ENCODE measurements at places on chromosomes 3 and 15. TPM values are rescaled to one million over a fixed set of nuclear protein-coding genes. Genes with fewer than 3 reads are reported as not detected.

DNA sequence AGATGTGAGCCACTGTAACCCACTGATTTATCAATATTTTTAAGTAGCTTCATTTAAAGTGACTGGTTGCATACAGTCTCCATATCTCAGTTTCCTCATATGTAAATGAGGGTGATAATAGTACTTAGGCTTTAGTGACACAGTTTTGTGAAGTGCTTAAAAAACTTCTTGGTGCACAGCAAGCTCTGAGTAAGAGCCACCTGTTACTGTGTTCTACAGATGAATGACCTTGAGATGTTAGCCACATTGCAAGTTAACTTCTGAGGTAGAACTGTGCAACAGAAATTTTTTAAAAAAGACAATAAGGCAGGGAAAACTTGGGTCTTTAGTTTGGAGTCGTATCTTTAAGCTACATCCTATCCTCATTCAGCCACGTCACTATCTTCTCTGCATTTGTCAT, 43.1 kb downstream of the PCCB start:
- H3K4me1 ChIP-seq: no peaks in the 10 kb centered on the region
- H3K27me3 ChIP-seq: no peaks in the 10 kb centered on the region
- H3K27ac ChIP-seq: no peak overlapping the region
- DNase-seq: no peak
- H3K4me3 ChIP-seq: no peak overlapping the region
- peaks cover 22% of the 10 kb centered on the region for H3K36me3 ChIP-seq

GRCh38 chr3:89212619-89213018, 105.2 kb downstream of the EPHA3 start:
- no peak for DNase-seq
- H3K27ac ChIP-seq: no peak overlapping the region
- no peaks in the 10 kb centered on the region for H3K36me3 ChIP-seq

GRCh38 chr3:175608356-175608755, 749.2 kb downstream of the NAALADL2 start:
- no peaks in the 10 kb centered on the region for H3K36me3 ChIP-seq
- no peaks in the 10 kb centered on the region for H3K27me3 ChIP-seq
- no peaks in the 10 kb centered on the region for H3K4me1 ChIP-seq
- DNase-seq: no peak
- no peak overlapping the region for H3K4me3 ChIP-seq

Gene MAPK6
- 49.4 TPM for total RNA-seq

Gene PTX3
- total RNA-seq: 0.20 TPM

GRCh38 chr3:4523710-4524698, 30.9 kb downstream of the ITPR1 start:
- no peak overlapping the region for H3K27ac ChIP-seq
- H3K36me3 ChIP-seq: peaks cover 18% of the 10 kb centered on the region
- DNase-seq: no peak
- H3K4me1 ChIP-seq: peaks cover 6% of the 10 kb centered on the region
- no peaks in the 10 kb centered on the region for H3K27me3 ChIP-seq
- no peak overlapping the region for H3K4me3 ChIP-seq

Gene PPARG
- total RNA-seq: 0.64 TPM

- no peak overlapping the region for H3K27ac ChIP-seq
- no peak overlapping the region for H3K4me3 ChIP-seq
- DNase-seq: no peak
- H3K36me3 ChIP-seq: peaks cover 13% of the 10 kb centered on the region
Observed at GRCh38 chr3:17399586-17399985, 342.8 kb downstream of the TBC1D5 start.

GRCh38 chr15:64051093-64051402, 4.8 kb upstream of the DAPK2 start:
- H3K27me3 ChIP-seq: peaks cover 10% of the 10 kb centered on the region
- no peak overlapping the region for H3K27ac ChIP-seq
- H3K4me1 ChIP-seq: peaks cover 6% of the 10 kb centered on the region
- no peak overlapping the region for H3K4me3 ChIP-seq
- no peaks in the 10 kb centered on the region for H3K36me3 ChIP-seq
- DNase-seq: no peak

GRCh38 chr15:27428151-27428550, 457.2 kb downstream of the GABRG3 start:
- H3K4me1 ChIP-seq: no peaks in the 10 kb centered on the region
- no peak for DNase-seq
- no peaks in the 10 kb centered on the region for H3K27me3 ChIP-seq
- no peaks in the 10 kb centered on the region for H3K36me3 ChIP-seq
- no peak overlapping the region for H3K4me3 ChIP-seq

DNA sequence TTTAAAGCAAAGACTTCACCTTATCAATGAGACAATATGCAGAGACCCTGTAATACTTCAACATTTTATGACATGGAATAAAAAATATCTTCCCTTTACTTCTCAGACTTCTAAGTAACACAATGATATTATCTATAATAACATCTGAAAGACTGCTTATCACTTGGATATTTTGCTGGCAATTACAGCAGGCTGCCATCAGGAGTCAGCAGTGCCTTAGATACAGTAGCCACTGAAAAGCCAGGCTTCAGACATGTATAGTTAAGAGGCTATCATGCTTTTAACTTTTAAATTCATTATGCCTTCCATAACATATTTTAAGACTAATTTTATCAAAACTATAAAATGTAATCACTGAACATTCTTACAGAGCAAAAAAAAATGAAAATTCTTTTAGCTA, 227.5 kb downstream of the NEK10 start:
- no peaks in the 10 kb centered on the region for H3K4me1 ChIP-seq
- no peaks in the 10 kb centered on the region for H3K27me3 ChIP-seq
- no peak overlapping the region for H3K27ac ChIP-seq
- no peak overlapping the region for H3K4me3 ChIP-seq

DNA sequence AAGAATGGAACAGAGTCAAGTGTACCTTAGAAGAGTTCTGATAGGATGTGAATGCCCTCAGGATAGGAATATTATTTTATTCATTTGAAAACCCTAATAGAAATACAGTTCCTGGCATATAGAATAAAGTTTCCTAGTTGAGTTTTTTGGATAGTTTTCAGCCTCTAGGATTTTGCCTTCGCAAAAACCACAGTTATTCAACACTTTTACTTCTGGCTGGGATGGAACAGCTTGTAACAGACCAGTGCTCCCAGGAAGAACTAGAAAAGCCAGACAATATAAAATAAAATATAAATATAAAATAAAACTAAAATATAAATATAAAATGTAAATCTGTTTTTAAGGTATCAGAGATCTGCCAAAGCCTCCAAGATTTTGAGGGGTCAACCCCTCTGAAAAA, 27.5 kb upstream of the RARB start:
- H3K4me3 ChIP-seq: no peak overlapping the region
- no peaks in the 10 kb centered on the region for H3K36me3 ChIP-seq
- H3K27me3 ChIP-seq: no peaks in the 10 kb centered on the region
- no peak for DNase-seq

DNA sequence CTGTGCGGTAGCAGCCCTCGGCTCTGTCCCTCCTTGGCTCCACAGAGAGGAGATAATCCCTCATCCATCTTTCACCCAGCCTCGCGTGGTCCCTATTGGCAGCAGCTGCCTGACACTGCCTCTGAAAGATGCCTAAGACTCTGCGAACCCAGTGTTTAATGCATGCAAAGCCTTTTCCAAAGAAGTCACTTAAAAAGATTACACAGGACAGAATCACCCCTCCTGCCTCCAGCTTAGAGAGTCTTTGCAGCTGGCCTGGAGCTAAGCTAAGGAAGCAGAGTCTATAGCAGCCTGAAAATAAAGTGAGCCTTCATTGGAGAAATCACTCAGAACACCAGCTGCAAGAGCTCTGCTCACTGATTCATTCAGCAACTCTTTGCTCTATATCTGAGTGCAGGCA, 247.2 kb downstream of the SHQ1 start:
- H3K4me3 ChIP-seq: no peak overlapping the region
- no peak for DNase-seq
- no peaks in the 10 kb centered on the region for H3K36me3 ChIP-seq
- no peak overlapping the region for H3K27ac ChIP-seq

DNA sequence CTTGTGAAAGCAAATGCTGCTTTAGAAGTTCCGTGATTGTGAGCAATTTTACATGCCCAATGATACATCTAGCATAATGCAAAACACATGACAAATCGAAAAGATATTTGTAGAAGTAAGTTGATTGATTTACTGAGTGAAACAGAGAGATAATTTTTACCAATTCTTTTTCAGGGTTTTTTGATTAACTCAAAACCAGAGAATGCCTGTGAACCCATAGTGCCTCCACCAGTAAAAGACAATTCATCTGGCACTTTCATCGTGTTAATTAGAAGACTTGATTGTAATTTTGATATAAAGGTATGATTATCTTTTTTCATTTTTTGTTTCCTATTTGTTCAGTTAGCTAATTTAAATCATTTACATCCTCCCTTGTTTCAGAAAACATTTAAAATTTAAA, 58.8 kb downstream of the RNF13 start:
- H3K4me1 ChIP-seq: no peaks in the 10 kb centered on the region
- peaks cover 20% of the 10 kb centered on the region for H3K36me3 ChIP-seq
- DNase-seq: no peak
- no peaks in the 10 kb centered on the region for H3K27me3 ChIP-seq
- no peak overlapping the region for H3K4me3 ChIP-seq
- H3K27ac ChIP-seq: no peak overlapping the region

- no peak for DNase-seq
- no peak overlapping the region for H3K4me3 ChIP-seq
- H3K36me3 ChIP-seq: no peaks in the 10 kb centered on the region
- no peak overlapping the region for H3K27ac ChIP-seq
- H3K27me3 ChIP-seq: no peaks in the 10 kb centered on the region
- no peaks in the 10 kb centered on the region for H3K4me1 ChIP-seq
Observed at GRCh38 chr3:30598668-30599545, 7.5 kb upstream of the TGFBR2 start.

DNA sequence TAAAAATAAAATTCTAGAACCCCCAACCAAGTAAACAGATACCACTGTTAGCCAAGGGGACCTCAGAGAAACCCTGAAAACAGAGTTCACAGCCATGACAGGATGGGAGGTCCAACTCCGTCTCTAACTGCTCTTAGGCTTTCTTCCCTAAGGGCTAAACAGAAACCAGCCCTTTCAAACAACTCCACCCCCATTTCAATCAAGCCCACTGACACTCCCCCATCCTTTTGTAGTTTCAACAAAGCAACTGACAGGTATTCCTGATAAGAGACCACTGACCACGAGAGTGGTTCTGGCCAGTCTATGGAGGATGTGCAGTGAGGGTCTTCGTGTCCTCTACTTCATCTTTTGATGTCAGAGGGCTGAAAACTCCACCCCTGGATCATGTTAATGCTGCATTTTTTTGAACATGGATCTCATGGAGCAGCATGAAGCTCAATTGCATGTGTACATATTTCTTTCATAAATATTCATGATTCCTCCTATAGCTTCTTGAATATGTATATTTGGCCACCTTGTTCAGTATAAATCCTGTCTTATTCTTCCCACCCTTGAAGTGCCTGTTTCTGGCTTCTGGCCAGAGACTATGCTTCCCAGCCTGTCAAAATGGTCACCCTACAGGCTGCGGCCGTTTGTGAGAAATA, 222.6 kb downstream of the OSBPL10 start:
- H3K4me3 ChIP-seq: no peak overlapping the region
- no peaks in the 10 kb centered on the region for H3K36me3 ChIP-seq
- no peak for DNase-seq
- H3K27ac ChIP-seq: no peak overlapping the region

GRCh38 chr3:63918321-63918720, 6.1 kb upstream of the SCAANT1 start:
- peaks cover 41% of the 10 kb centered on the region for H3K36me3 ChIP-seq
- no peak for DNase-seq
- H3K27ac ChIP-seq: no peak overlapping the region

Gene SNURF
- total RNA-seq: 28.4 TPM

GRCh38 chr3:39186692-39187151, 5.7 kb downstream of the XIRP1 start:
- H3K27me3 ChIP-seq: no peaks in the 10 kb centered on the region
- no peak overlapping the region for H3K27ac ChIP-seq
- no peaks in the 10 kb centered on the region for H3K36me3 ChIP-seq
- no peaks in the 10 kb centered on the region for H3K4me1 ChIP-seq
- DNase-seq: no peak

DNA sequence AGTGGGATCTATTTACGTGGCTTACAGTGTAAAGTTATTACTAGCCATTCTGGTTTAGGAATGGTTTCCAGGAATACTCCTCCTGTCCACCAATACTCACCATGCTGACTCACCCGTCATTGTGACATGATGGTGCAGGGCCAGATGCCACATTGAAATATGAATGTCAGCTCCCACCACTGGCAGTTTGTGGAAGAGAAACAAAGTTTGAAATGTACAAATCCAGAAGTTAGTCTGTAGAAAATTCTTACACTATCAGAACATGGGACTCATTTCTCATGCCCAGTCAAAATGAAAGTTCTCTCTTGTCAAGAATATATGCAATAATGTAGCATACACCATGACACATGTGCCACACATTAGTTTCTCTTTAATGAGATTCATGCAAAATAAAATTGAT, 14.4 kb upstream of the TSPAN3 start:
- no peak overlapping the region for H3K27ac ChIP-seq
- peaks cover 6% of the 10 kb centered on the region for H3K4me1 ChIP-seq
- H3K27me3 ChIP-seq: no peaks in the 10 kb centered on the region
- no peak overlapping the region for H3K4me3 ChIP-seq

Gene CFAP100
- total RNA-seq: not detected

GRCh38 chr3:58742239-58742638, 75.7 kb upstream of the FAM3D start:
- no peak overlapping the region for H3K27ac ChIP-seq
- no peaks in the 10 kb centered on the region for H3K36me3 ChIP-seq
- H3K4me1 ChIP-seq: no peaks in the 10 kb centered on the region
- no peaks in the 10 kb centered on the region for H3K27me3 ChIP-seq

DNA sequence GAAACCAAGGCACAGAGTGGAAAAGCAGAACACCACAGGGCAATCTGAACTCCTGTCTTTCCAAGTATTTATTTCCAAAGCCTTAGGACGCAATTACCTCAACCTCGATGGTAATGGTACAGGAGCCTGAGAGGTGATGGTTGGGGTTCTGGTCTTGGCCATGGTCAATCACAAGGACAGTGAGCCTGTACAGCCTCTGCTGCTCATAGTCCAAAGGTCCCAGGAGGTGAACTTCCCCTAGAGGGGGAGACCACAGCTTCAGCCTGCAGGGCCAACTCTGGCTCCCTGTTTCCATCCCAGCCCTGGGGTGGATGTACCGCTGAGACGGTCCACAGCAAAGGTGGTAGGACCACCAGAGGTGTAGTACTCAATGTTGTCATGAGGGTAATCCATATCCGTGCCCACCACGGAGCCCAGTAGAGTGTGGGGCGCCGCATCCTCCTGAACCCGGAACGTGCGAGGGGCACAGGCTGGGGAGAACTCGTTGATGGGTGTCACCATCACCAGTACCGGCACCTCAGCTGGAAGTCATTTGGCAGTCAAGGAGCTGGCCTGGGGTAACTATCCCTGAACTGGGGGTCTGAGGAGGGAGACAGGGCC, 6.1 kb downstream of the CDHR4 start:
- H3K27ac ChIP-seq: no peak overlapping the region
- H3K36me3 ChIP-seq: no peaks in the 10 kb centered on the region
- no peak for DNase-seq
- H3K27me3 ChIP-seq: no peaks in the 10 kb centered on the region
- H3K4me3 ChIP-seq: no peak overlapping the region
- H3K4me1 ChIP-seq: no peaks in the 10 kb centered on the region

- DNase-seq: no peak
- H3K4me3 ChIP-seq: no peak overlapping the region
- H3K27me3 ChIP-seq: no peaks in the 10 kb centered on the region
- H3K4me1 ChIP-seq: no peaks in the 10 kb centered on the region
- no peaks in the 10 kb centered on the region for H3K36me3 ChIP-seq
Observed at GRCh38 chr3:79253704-79254103, 514.1 kb downstream of the ROBO1 start.

Data from CD4-positive, CD25-positive, alpha-beta regulatory T cell (primary cell).